ENCODE measurements at places on chromosomes 5 and 9. TPM values are rescaled to one million over a fixed set of nuclear protein-coding genes. Genes with fewer than 3 reads are reported as not detected.

KCNV2 gene
- total RNA-seq = not detected

WDR31 gene
- 4.0 TPM for total RNA-seq

LOX gene
- 33.4 TPM for total RNA-seq

CCNO gene
- total RNA-seq = not detected

SPATA9 gene
- total RNA-seq = 0.51 TPM

PCDHA7 gene
- 0.26 TPM for total RNA-seq

SERF1B gene
- 19.8 TPM for total RNA-seq

PCDHA11 gene
- total RNA-seq = 0.51 TPM

BHMT gene
- total RNA-seq = 0.17 TPM

DNA sequence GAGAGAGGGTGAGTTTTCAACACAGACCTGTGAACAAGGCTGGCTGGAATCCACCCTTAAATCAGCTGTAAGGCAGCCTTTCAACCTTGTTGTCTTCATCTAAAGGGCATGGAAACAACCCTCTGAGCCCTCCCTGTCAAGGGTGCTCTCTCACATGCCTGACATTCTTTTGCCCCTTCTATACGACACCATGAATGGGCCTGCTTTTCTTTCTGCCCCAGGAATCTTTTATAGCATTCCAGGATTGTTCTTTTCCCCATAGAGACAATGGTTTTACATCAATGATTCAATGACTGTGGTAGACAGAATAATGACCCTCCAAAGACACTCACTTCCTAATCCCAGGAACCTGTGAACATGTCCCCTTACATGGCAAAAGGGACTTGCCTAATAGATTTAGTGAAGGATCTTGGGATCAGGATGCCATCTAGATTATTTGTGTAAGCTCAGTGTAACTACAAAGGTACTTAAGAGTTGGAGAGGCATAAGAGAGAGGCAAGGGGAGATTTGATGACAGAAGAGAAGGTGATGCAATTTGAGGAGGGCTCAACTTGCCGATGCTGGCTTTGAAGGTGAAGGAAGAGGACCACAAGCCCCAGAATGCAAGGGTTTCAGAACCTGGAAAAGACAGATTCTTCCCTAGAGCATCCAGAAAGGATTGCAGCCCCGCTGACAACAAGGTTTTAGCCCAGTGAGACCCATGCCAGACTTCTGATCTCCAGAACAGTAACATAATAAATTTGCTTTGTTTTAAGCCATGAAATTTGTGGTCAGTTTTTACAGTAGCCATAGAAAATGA, 29.2 kb upstream of the HMHB1 start:
- no peak overlapping the region for H3K27ac ChIP-seq
- peak; percentile 38 for DNase-seq
- H3K27me3 ChIP-seq = no peaks in the 10 kb centered on the region
- no peaks in the 10 kb centered on the region for H3K36me3 ChIP-seq
- H3K4me3 ChIP-seq = no peak overlapping the region

DNA sequence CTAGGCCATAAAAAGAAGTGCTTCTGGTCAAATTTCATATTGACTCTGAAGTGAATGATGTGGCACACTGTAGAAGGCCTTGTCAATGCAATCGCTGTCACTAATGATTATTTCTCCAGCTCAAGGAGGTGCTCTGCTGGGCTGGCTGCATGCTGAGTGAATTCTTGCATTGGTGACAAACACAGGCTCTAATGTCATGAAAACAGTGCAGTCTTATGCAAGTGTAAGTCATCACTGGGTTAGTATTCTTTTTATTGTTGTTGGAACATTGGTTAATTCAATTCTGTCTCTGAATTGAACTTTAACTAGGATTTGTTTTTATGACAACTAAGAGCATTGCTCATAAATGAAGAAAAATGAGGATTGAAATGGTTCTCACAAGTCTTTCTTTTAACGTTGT, 57.3 kb upstream of the CD180 start:
- no peak overlapping the region for H3K4me3 ChIP-seq
- H3K27ac ChIP-seq = no peak overlapping the region
- no peaks in the 10 kb centered on the region for H3K27me3 ChIP-seq
- H3K36me3 ChIP-seq = no peaks in the 10 kb centered on the region
- no peak for DNase-seq
- H3K4me1 ChIP-seq = no peaks in the 10 kb centered on the region

- no peaks in the 10 kb centered on the region for H3K27me3 ChIP-seq
- H3K4me1 ChIP-seq = peaks cover 12% of the 10 kb centered on the region
- no peaks in the 10 kb centered on the region for H3K36me3 ChIP-seq
- no peak overlapping the region for H3K4me3 ChIP-seq
- no peak overlapping the region for H3K27ac ChIP-seq
These were observed 70.6 kb downstream of the ACTBL2 start for GRCh38 chr5:57411982-57412381.

- H3K36me3 ChIP-seq = no peaks in the 10 kb centered on the region
- peaks cover 78% of the 10 kb centered on the region for H3K27me3 ChIP-seq
- DNase-seq = peak; percentile 75
These were observed 1.8 kb downstream of the POU4F3 start for GRCh38 chr5:146340260-146341081.

- no peaks in the 10 kb centered on the region for H3K36me3 ChIP-seq
- no peak overlapping the region for H3K27ac ChIP-seq
- no peaks in the 10 kb centered on the region for H3K4me1 ChIP-seq
- no peak for DNase-seq
- H3K27me3 ChIP-seq = no peaks in the 10 kb centered on the region
- no peak overlapping the region for H3K4me3 ChIP-seq
These were observed 566 bp downstream of the IRX2 start for GRCh38 chr5:2750758-2751464.

GRCh38 chr9:115058684-115059315, 59.2 kb downstream of the TNC start:
- no peak overlapping the region for H3K27ac ChIP-seq
- no peaks in the 10 kb centered on the region for H3K27me3 ChIP-seq
- peaks cover 12% of the 10 kb centered on the region for H3K36me3 ChIP-seq
- no peak overlapping the region for H3K4me3 ChIP-seq
- peaks cover 12% of the 10 kb centered on the region for H3K4me1 ChIP-seq

- H3K36me3 ChIP-seq = no peaks in the 10 kb centered on the region
- peaks cover 3% of the 10 kb centered on the region for H3K27me3 ChIP-seq
- H3K4me3 ChIP-seq = no peak overlapping the region
- H3K27ac ChIP-seq = no peak overlapping the region
- H3K4me1 ChIP-seq = no peaks in the 10 kb centered on the region
These were observed 8.4 kb upstream of the MAST4 start for GRCh38 chr5:66587771-66588170.

- no peak overlapping the region for H3K4me3 ChIP-seq
These were observed 43.4 kb upstream of the FANCC start for GRCh38 chr9:95360866-95361265.

GRCh38 chr9:33117796-33118195, 41.3 kb upstream of the SMU1 start:
- H3K4me1 ChIP-seq = peaks cover 11% of the 10 kb centered on the region
- no peak overlapping the region for H3K27ac ChIP-seq
- H3K27me3 ChIP-seq = no peaks in the 10 kb centered on the region
- H3K4me3 ChIP-seq = no peak overlapping the region
- no peak for DNase-seq
- H3K36me3 ChIP-seq = peaks cover 9% of the 10 kb centered on the region

GRCh38 chr5:3010301-3010952, 258.9 kb upstream of the IRX2 start:
- no peaks in the 10 kb centered on the region for H3K36me3 ChIP-seq
- H3K27ac ChIP-seq = no peak overlapping the region
- DNase-seq = no peak

- H3K36me3 ChIP-seq = peaks cover 14% of the 10 kb centered on the region
- H3K27me3 ChIP-seq = no peaks in the 10 kb centered on the region
- no peak for DNase-seq
- H3K4me1 ChIP-seq = no peaks in the 10 kb centered on the region
These were observed 2.6 kb downstream of the SLC2A6 start for GRCh38 chr9:133476036-133476931.

DNA sequence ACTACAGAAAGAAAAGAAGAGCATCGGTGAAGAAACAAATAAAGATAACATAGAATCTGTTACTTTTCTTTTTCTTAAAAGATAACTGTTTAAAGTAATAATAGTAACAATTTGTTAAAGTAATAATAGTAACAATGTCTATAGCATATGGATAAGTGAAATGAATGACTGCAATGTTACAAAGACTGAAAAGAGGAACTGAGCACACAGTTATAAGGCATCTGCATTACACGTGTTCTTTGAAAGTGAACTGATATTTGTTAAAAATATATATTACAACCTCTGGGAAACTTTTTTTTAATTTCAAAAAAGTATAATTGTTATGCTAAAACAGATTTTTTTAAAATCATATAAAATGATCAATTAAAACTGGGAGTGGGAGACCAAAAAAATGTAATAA, 88.4 kb upstream of the FST start:
- H3K27ac ChIP-seq = no peak overlapping the region
- no peak overlapping the region for H3K4me3 ChIP-seq
- H3K4me1 ChIP-seq = peaks cover 4% of the 10 kb centered on the region
- no peaks in the 10 kb centered on the region for H3K36me3 ChIP-seq
- no peaks in the 10 kb centered on the region for H3K27me3 ChIP-seq

GRCh38 chr9:99362321-99362720, 140.2 kb downstream of the SEC61B start:
- H3K36me3 ChIP-seq = no peaks in the 10 kb centered on the region
- no peak overlapping the region for H3K4me3 ChIP-seq
- H3K27me3 ChIP-seq = no peaks in the 10 kb centered on the region

DNA sequence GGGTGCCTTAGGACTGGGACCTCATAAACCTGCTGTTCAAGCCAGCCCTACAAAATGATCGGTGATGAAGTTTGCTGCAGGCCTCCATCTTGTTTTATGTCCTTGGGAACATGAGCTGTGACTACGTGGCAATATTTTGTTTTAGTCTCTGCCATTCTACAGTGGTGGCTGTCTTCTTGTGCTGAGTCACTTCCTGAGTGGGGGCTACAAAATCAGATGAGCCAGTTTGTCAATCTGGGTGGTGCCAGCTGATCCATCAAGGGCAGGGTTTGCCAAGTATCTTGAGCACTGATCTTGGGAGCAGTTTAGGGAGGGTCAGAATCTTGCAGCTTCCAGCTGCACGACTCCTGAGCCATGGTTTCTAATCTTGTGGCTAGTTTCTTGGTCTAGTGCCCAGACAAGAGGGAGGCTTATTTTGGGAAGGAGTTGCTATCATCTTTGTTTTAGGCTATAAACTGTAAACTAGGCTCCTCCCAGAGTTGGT, 94.7 kb downstream of the YTHDC2 start:
- no peaks in the 10 kb centered on the region for H3K36me3 ChIP-seq
- H3K27ac ChIP-seq = no peak overlapping the region
- peak; percentile 53 for DNase-seq
- no peaks in the 10 kb centered on the region for H3K4me1 ChIP-seq

GRCh38 chr9:112556497-112557442, 70.1 kb downstream of the KIAA1958 start:
- H3K4me3 ChIP-seq = no peak overlapping the region
- peaks cover 4% of the 10 kb centered on the region for H3K4me1 ChIP-seq
- peak; percentile 91 for DNase-seq

- H3K27ac ChIP-seq = no peak overlapping the region
- peak; percentile 17 for DNase-seq
These were observed 22.1 kb upstream of the PLPP6 start for GRCh38 chr9:4640027-4640426.

- DNase-seq = no peak
- peaks cover 22% of the 10 kb centered on the region for H3K36me3 ChIP-seq
- H3K4me1 ChIP-seq = no peaks in the 10 kb centered on the region
These were observed 12.3 kb downstream of the LMAN2 start for GRCh38 chr5:177339107-177339638.

GRCh38 chr5:56673171-56673570, 142.2 kb upstream of the MAP3K1 start:
- H3K4me3 ChIP-seq = no peak overlapping the region
- H3K27ac ChIP-seq = no peak overlapping the region
- no peaks in the 10 kb centered on the region for H3K36me3 ChIP-seq
- no peaks in the 10 kb centered on the region for H3K27me3 ChIP-seq
- no peak for DNase-seq

- DNase-seq = no peak
- no peak overlapping the region for H3K4me3 ChIP-seq
- H3K27me3 ChIP-seq = no peaks in the 10 kb centered on the region
- H3K27ac ChIP-seq = no peak overlapping the region
- H3K4me1 ChIP-seq = no peaks in the 10 kb centered on the region
These were observed 73.9 kb upstream of the EFNA5 start for GRCh38 chr5:107744418-107745330.

DNA sequence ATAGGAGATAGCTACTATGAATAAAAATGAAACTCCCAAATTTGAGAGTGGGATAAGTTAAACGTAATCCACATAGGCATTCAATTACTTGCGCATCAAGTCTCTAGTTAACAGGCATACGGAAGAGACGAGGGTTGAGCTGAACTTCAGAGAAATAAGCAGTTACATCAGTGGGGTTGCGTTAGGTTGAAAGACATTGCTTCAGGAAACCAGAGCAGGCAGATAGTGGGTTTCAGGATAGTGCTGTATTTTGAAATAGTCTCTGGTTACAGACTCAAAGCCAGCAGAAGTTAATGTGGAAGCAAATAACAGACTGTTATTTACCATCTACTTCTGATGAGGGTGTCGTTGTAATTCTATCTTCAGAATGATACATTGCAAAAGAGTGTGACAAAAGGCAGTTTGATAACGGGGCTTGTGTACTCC, 533.4 kb downstream of the PDE4D start:
- no peak overlapping the region for H3K4me3 ChIP-seq
- no peak overlapping the region for H3K27ac ChIP-seq
- no peaks in the 10 kb centered on the region for H3K27me3 ChIP-seq
- no peaks in the 10 kb centered on the region for H3K4me1 ChIP-seq
- no peaks in the 10 kb centered on the region for H3K36me3 ChIP-seq
- no peak for DNase-seq

DNA sequence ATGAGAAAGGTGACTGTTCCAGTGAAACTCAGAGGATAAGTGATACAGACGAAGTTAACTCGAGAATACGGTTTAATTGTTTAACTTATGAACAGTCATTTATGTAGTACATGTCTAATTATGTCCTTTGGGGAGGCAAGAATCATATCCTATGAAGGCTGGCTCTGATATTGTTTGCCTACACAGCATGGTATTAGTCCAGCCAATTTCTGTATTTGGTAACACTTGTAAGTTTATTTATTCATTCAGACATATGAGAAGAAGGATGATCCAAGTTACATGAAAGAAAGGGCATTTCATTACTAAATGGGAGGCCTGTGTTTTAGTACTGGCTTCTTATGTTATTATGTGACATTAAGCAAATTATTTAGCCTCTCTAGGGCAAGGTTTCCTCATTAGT, 199.7 kb downstream of the NNT start:
- no peak overlapping the region for H3K4me3 ChIP-seq
- no peak overlapping the region for H3K27ac ChIP-seq
- no peaks in the 10 kb centered on the region for H3K27me3 ChIP-seq
- H3K36me3 ChIP-seq = no peaks in the 10 kb centered on the region

DNA sequence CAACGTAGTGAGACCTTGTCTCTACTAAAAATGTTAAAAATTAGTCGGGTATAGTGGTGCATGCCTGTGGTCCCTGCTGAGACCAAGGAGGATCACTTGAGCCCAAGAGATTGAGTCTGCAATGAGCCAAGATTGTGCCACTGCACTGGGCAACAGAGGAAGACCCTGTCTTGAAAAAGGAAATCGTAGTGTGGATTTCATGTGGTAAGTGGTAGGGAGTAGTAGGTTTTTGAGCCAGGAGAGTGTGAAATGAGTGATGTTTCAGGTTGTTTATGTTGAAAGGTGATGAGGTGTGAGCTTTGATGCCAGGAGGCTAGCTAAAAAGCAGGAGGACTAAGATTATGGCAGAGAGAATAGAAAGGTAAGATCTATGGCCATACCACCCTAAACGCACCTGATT, 5.9 kb downstream of the MATR3 start:
- H3K27me3 ChIP-seq = no peaks in the 10 kb centered on the region
- no peak for DNase-seq
